ENCODE measurements at places on chromosomes 1 and 21. TPM values are rescaled to one million over a fixed set of nuclear protein-coding genes. Genes with fewer than 3 reads are reported as not detected.

DNA sequence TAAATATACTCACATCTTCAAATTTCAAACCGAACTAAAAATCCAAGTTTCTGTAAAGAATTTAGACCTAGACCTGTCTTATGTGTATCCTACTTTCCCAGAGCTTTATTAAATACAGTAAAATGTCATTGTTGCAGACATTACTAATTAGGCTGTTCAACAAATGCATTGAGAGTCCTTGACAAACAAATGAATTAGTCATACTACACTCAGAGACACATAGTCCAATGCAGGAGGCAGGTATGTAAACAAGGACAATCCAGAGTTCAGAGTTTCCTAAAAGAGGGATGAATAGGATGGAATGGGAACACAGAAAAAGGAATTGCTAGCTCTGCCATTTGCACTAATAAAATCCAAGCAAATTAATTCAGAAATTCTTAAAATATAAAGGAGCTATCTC lies 1.6 kb upstream of the EGLN1 start:
- no peak for DNase-seq

DNA sequence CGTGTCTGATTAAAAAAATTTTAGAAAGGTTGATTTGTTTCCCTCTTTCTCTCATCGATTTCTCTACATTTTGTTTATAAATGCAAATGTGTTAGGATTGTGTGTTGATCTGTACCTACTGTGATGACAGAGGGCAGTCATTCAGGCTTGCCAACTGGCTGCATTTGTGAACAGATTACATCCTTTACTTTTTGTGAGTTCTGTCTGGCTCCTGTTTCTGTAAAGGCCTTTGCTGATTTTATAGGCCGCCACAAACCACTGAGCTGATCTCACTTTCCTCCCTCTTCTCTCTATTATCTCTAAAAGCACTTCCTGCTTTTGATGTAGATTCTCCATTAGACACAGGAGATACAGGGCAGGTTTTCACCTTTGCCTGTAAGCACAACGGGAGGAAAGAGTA lies 106.8 kb downstream of the ESRRG start:
- no peak for DNase-seq

GRCh38 chr1:223189903-223190724 lies 47.1 kb upstream of the TLR5 start:
- no peak for DNase-seq

DNA sequence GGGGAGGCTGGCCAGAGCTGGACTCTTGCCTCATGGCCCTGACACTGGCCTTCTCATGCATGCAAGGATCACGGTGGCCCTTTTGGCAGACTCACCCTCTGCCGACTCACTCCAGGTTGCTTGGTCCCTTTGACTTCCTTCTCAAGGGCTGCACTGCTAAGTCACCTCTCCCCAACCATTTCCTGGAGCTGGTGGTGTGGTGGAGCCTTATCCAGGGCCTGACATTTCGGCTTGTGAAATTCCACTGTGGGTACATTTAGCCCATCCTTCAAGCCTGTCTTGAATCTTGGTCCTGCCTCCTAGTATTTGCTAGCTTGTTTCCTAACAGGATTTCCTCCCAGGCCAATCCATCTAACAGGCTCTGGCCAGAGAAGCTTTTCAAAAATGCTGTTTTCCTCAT lies 52.6 kb upstream of the JUN start:
- no peak for DNase-seq

DNA sequence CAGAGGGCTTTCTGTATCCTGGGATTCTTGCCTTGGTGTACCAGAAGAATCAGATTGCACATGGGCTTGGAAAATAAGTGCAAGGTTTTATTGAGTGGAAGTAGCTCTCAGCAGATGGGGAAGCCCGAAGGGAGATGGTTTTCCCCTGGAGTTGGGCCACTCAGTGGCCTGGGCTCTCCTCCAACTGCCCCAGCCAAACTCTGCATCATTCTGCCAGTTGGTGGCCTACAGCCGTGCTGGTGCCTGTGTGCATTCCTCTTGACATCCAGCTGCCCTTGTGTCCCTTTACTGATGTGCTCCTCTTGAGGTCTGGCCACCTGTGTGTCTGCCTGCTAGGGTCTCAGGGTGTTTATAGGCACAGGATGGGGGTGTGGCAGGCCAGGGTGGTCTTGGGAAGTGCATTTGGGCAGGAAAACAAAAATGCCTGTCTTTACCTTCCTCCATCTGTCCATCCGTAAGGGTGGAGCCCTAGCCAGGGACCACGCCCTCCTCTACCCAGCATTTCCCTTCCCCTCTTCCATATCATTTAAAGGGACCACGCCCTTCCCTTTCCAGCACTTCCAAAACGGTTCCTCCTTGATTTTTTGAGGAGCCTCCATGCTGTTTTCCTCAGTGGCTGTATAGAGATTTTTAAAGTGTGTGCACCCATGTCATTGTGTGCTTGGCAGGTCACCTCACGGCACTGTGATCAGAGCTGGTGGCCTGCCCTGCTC lies 18.9 kb downstream of the SNAP47 start:
- no peak for DNase-seq

The CRYAA gene
- total RNA-seq, result not detected

The RHBDL2 gene
- total RNA-seq, result not detected

The BSND gene
- total RNA-seq, result not detected

The PAPPA2 gene
- not detected for total RNA-seq

The HRNR gene
- total RNA-seq, result not detected
